T-helper 2 cell treated with Interferon-gamma antibody and Interleukin-4, amounts not matched to agents 5 μg/mL and 100 μg/mL, for 36 hours (primary cell): ENCODE measurements at places on chromosomes 1 and 21.

DNA sequence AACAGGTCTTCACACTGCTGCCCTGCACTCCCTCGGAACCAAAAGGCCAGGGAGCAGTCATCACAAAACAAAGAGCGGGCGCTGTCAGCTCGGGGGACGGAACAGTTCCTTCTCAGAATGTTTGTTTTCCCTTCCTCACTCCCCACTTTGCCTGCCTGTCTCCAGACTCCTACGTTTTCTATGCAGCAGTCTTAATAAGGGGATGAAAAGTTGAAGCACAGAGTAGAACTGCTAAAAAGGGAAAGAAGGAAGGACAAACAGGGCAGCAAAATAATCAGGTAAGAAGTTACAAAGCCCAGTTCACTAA, 738 bp upstream of the GPR161 start:
- peak overlapping the region; percentile 72 for H3K27ac ChIP-seq
- H3K27me3 ChIP-seq: peaks cover 58% of the 10 kb centered on the region
- H3K4me1 ChIP-seq: peaks cover 13% of the 10 kb centered on the region
- H3K4me3 ChIP-seq: peak overlapping the region; percentile 92
- DNase-seq: no peak
- peaks cover 3% of the 10 kb centered on the region for H3K36me3 ChIP-seq

GRCh38 chr1:109792056-109792831, 28.5 kb upstream of the EPS8L3 start:
- peaks cover 2% of the 10 kb centered on the region for H3K36me3 ChIP-seq
- H3K27me3 ChIP-seq: no peaks in the 10 kb centered on the region
- H3K27ac ChIP-seq: peak overlapping the region; percentile 93
- peaks cover 57% of the 10 kb centered on the region for H3K4me1 ChIP-seq
- no peak overlapping the region for H3K4me3 ChIP-seq
- no peak for DNase-seq

GRCh38 chr1:9490605-9491339, 48.5 kb upstream of the SLC25A33 start:
- H3K4me3 ChIP-seq: no peak overlapping the region
- peaks cover 9% of the 10 kb centered on the region for H3K27me3 ChIP-seq
- peak; percentile 67 for DNase-seq
- H3K36me3 ChIP-seq: no peaks in the 10 kb centered on the region

DNA sequence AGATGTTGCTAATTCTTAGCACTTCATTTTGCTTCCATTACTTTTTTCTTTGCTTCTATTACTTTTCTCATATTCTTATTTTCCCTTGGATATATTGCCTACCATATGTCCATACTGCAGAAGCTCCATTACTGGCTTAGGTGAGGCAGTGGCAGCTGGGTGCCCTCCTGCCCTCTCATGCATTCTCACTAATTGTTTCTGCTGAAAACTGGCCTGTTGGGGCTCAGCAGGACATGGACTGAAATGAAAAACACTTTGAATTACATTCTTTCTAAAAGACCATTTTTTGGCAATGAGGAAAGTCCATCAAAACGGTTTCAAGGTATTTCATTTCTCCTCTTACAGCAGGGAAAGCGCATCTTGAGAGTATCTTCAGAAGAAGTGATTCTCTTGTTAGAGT, 122.9 kb downstream of the MAST2 start:
- H3K27ac ChIP-seq: no peak overlapping the region
- H3K4me3 ChIP-seq: no peak overlapping the region
- H3K36me3 ChIP-seq: no peaks in the 10 kb centered on the region
- H3K27me3 ChIP-seq: no peaks in the 10 kb centered on the region
